Osteocyte (in vitro differentiated cells): ENCODE measurements at places on chromosomes 1 and 21. TPM values are rescaled to one million over a fixed set of nuclear protein-coding genes. Genes with fewer than 3 reads are reported as not detected.

- H3K4me1 ChIP-seq: peaks cover 28% of the 10 kb centered on the region
- DNase-seq: no peak
- H3K27ac ChIP-seq: no peak overlapping the region
Observed at GRCh38 chr1:228463009-228463558, 24.1 kb upstream of the RNF187 start.

DNA sequence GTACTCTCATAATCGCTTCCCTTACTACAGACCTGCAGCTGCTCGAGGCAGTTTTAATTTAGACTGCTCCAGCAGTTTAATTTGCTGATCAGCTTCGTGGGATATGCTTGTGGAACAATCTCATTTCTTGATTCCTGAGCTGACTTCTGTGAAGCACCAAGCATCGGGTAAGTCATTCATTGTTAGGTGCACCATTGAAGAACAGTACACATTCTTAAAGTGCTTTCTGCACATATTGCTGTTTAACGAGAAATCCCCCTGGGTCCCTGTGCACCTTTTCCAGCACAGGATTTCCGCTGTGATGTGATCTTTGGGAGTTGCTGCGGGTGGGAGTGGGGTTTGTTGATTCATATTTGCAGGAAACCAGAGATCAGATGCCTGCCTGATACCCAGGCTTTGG is 9.1 kb downstream of the GALNT2 start:
- no peaks in the 10 kb centered on the region for H3K36me3 ChIP-seq
- no peak overlapping the region for H3K27ac ChIP-seq
- H3K27me3 ChIP-seq: no peaks in the 10 kb centered on the region
- DNase-seq: no peak

DNA sequence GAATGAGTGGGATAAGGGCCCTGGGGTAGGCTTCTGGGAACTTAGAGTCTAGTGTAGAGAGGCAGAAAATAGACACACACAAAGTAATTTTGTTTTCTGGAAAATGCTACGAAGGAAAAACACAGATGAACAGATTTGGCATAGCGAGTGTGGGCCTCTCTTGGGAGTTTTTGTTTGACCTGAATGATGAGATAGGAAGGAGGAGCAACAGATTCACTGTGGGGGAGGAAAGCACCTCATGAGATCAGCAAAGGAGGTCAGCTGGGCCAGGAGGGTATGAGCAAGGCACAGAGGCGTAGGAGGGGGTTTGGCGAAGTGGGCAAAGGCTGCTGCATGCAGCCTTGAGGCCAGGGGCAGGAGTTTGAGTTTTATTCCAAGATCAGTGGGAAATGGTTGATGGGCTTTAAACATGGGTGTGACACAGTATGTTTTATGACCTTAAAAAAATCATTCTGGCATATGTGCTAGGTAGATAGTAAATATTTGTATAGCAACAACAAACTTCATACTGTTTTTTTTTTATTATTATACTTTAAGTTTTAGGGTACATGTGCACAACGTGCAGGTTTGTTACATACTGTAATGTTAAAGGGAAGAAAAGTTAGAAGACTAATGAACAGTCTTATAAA is 57.9 kb downstream of the FGGY start:
- H3K27ac ChIP-seq: no peak overlapping the region
- H3K4me3 ChIP-seq: no peak overlapping the region
- H3K36me3 ChIP-seq: no peaks in the 10 kb centered on the region
- no peak for DNase-seq
- H3K4me1 ChIP-seq: peaks cover 2% of the 10 kb centered on the region

Gene SAMSN1
- total RNA-seq: not detected in 2 replicates

Gene SSR2
- total RNA-seq: 283 and 284 TPM in 2 replicates
